ENCODE measurements at places on chromosomes 12 and 14.
A peak's percentile ranks its signal among the peaks of the same experiment; 100 is the strongest.

DNA sequence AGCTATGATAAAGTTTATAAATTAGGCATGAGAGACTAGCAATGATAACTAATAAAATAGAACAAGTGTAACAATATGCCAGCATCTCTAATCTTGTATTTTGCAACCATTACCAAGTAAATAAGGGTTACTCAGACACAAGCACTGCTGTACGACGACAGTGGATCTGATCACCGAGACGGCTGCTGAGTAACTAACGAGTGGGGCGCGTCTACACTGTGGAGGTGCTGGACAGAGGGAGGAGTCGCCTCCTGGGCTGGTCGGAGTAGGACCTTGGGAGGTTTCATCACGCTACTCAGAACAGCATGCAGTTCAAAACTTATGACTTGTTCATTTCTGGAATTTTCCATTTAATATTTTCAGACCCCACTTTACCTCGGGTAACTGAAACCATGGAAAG lies 18.4 kb downstream of the COA8 start:
- DNase-seq = no peak

GRCh38 chr14:106681161-106681560 lies 1154.8 kb downstream of the TMEM121 start:
- DNase-seq = no peak

- no peak for DNase-seq
Observed at GRCh38 chr14:67440513-67440912, 28.5 kb upstream of the PLEK2 start.

GRCh38 chr12:97300891-97301290 lies 161.7 kb upstream of the RMST start:
- DNase-seq = no peak

GRCh38 chr12:43370263-43370662 lies 181.7 kb downstream of the ADAMTS20 start:
- DNase-seq = peak; percentile 81

DNA sequence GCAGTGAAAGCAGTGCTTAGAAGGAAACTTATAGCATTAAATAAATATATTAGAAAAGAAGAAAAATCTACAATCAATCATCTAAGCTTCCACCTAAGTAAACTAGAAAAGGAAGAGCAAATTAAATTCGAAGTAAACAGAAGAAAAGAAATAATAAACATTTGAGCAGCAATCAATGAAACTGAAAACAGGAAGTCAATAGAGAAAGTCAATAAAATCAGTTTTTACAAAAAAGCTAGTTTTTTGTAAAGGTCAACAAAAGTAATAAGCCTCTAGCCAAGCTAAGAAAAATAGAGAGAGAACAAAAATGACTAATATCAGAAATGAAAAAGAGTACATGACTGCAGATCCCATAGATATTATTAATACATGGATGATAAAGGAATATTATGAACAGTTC lies 34.2 kb upstream of the KTN1 start:
- no peak for DNase-seq

DNA sequence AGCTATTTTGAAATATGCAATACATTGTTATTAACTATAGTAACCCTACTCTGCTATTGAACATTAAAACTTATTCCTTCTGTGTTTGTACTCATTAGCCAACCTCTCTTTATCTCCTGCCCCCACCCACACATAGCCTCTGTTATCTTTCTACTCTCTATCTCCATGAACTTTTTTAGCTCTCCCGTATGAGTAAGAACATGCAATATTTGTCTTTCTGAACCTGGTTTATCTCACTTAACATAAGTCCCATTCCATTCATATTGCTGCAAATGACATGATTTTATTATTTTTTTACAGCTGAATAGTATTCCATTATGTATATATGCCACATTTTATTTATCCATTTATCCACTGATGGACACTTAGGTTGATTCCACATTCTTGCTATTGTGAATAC lies 79.0 kb upstream of the AMIGO2 start:
- DNase-seq = no peak

DNA sequence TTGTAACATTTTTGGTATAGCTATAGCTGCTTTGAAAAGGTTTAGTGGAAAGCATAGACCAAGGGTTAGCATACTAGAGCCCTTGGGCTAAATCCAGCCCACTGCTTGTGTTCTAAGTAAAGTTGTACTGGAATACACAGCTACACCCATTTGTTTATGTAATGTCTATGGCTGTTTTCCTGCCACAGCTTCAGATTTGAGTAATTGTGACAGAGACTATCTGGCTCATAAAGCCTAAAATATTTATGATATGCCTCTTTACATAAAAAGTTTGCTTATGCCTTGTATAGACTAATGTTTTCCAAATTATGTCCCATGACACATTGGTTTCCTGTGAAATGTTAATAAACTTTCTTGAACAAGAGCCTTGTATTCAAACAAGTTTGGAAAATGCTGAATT lies 234.8 kb upstream of the ATP2B1 start:
- no peak for DNase-seq

- no peak for DNase-seq
Observed at GRCh38 chr14:83969998-83970397, 1559.9 kb upstream of the FLRT2 start.

- DNase-seq = peak; percentile 64
Observed at GRCh38 chr12:50933459-50934124, 18.8 kb upstream of the HIGD1C start.

DNA sequence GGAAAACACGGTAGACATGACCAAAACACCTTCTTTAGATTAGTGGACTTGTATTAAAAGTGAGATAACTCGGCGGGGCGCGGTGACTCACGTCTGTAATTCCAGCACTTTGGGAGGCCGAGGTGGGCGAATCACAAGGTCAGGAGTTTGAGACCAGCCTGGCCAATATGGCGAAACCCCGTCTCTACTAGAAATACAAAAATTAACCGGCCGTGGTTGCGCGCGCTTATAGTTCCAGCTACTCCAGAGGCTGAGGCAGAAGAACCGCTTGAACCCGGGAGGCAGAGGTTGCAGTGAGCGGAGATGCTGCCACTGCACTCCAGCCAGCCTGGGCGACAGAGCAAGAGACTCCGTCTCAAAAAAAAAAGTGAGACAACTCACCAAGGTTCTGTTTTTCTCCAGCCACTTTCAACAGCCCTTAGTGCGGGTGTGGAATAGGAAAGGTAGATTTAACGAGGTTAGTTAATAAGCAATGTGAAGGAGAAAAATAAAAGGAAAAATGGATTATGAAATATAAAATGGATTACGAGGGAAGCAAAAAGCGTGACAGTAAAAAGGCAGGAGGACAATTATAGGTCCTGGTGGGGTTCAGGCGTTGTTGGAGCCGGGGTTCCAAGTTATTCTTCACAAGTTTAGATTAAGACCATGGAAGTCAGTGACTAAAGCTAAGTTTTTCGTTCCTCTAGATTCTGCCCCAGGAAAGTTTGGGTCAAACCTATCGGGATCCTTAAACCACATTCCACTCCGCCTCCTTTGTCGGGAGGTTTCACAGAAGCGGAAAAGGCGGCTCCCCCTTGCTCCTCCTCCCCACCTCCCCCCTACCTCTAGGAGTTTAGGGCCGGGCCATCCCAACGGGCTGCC lies 534 bp downstream of the PPP2R3C start:
- DNase-seq = peak; percentile 35

DNA sequence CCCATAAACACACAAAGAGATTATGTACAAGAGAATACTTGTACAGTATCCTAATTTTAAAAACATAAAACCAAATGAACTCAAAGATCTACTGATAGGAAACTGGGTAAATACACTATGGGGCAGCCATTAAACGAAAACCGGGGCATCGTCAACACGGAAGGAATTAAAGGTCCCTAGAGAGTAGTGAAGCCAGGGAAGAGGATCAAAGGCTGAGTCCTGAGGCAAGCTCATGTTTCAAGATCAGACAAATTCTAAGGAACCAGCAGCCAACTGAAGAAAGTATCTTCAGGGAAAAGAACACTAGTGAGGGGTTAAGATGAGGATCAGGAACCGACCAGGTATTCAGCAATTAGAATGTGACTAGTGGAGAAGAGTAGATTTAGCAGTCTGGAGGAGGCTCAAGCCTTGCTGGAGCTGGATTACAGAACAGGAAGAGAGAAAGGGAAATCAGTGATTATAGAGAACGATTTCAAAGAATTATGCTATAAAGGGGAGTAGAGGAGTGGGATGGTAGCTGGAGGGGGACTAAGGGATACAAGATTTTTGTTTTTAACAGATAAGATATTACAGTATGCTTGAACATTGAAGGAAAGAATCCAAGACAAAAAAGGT lies 23.7 kb downstream of the SEL1L start:
- peak; percentile 65 for DNase-seq

DNA sequence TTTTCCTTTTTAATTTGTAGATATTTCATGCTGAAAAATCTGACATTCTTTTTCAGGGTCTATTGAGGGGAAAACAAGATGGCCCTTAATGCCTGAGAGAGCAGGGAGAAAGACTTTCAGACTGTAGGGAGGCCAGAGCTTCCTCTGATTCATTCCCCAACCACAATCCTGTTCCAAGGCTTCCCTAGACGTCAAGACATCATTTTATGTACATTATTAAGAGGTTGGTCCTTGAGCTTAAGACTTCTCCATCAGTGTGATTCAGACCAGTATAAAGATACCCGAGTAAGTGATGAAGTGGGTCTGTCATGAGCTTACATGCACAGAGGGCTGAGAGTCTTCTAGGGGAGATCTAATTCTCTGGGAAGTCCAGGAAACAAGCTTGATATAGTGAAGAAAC lies 57.3 kb downstream of the AVPR1A start:
- no peak for DNase-seq

- peak; percentile 21 for DNase-seq
Observed at GRCh38 chr12:74415633-74416032, 122.0 kb upstream of the ATXN7L3B start.

- no peak for DNase-seq
Observed at GRCh38 chr14:60653701-60654161, 4.5 kb upstream of the SIX1 start.

DNA sequence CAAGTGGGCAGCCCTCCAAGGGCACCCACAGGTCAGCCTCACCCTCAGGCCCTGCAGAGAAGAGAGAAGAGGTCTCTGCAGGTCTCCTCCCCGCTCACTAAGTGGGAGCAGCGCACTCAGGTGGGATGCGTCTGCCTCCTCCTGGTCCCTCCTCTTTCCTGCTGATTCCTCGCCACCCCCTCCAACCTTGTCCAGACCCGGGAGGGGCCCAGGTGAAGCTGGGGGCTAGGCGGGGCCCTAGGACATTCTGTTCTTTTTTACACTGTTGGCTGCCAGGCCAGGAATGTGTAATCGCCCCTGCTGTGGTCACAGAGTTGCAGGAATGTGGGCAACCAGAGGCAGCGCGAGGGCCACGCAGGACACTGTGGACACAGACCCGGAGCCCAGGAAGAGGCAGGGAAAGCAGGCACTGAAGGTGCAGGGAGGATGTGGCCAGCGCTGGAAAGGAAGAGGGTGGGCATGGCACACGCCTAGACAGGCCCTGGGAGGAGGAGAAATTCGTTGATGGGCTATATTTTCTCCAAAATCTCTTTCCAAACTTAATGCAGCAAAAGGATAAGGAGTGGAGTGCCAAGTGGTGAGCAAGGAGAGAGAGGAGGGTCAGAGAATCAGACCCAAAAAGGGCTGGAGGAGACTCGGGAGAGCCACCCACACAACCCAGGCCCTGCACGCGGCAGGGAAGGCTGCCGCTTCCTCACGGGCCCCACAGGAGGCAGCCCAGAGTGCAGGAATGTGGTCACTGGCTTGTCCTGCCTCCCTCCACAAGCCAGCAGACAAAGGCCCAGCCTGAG lies 911 bp upstream of the SCNN1A start:
- peak; percentile 79 for DNase-seq

- no peak for DNase-seq
Observed at GRCh38 chr12:126776026-126776655, 1490.8 kb upstream of the TMEM132C start.

- DNase-seq = no peak
Observed at GRCh38 chr12:7782055-7782454, 7.1 kb upstream of the NANOG start.

- no peak for DNase-seq
Observed at GRCh38 chr14:35998303-35998702, 172.2 kb downstream of the BRMS1L start.

GRCh38 chr12:98595243-98595988 lies 1.9 kb downstream of the SLC25A3 start:
- peak; percentile 70 for DNase-seq

DNA sequence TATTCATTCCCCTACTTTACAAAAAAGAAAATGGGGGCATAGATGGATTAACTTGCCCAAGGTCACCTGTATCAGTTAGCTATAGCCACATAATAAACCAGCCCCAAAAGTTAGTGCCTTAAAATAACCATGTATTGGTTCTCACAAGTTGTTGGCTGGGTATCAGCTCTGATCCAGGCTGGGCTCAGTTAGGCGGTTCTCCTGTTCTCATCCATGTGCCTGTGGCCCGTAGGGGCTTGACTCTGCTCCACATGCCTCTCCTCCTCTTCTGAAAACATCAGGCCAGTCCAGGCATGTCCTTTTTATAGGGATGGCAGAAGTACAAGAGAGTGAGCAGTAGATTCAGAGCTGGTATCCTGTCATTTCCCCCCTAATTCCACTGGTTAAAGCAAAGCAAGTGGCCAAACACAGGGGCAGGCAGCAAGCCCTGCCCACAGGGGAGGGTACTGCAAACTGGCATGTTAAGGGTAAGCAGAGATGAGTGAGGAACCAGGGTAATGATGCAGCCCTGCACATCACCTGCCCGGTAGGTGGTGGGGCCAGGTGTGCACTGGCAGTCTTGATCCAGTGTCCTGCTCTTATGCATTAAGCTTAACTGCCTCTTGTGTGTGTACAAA lies 47.9 kb upstream of the TUNAR start:
- DNase-seq = no peak

DNA sequence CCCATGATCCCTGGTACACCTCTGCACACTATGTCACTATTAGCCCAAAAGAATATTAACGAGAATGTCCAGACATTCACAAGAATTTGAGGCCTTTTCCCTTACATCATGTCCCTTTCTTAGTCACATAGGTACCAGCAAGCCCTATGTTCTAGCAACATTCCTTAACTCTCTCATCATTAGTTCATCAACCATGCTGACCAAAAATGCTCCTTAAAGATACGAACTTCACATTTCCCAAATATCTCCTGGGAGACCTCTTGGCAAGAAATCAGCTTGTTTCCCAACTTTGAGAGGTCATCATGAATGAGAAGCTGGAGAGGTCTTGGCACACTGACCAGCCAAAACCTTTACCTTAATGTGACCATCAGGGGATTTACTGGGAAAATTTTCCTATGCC lies 4.6 kb downstream of the SALL2 start:
- DNase-seq = peak; percentile 90

Measured in fibroblast of mammary gland (primary cell).